ENCODE measurements at places on chromosomes 3 and 15. TPM values are rescaled to one million over a fixed set of nuclear protein-coding genes. Genes with fewer than 3 reads are reported as not detected.

AGTR1 gene
- total RNA-seq, result not detected

ST8SIA2 gene
- not detected for total RNA-seq

CDHR4 gene
- not detected for total RNA-seq

COL7A1 gene
- total RNA-seq, result 4.4 TPM

UACA gene
- 108 TPM for total RNA-seq

SNTN gene
- total RNA-seq, result not detected

CLDN16 gene
- total RNA-seq, result 0.35 TPM

PCBP4 gene
- 87.4 TPM for total RNA-seq

TEX9 gene
- 1.9 TPM for total RNA-seq

CSNK1G1 gene
- total RNA-seq, result 8.6 TPM

CD276 gene
- total RNA-seq, result 182 TPM

FNDC3B gene
- total RNA-seq, result 37.8 TPM

ZNF774 gene
- total RNA-seq, result 0.18 TPM

LNP1 gene
- 2.1 TPM for total RNA-seq
